ENCODE measurements at places on chromosomes 4 and X. TPM values are rescaled to one million over a fixed set of nuclear protein-coding genes. Genes with fewer than 3 reads are reported as not detected.

GRCh38 chr4:81039351-81039972 lies 9.0 kb downstream of the BMP3 start:
- no peak for DNase-seq

DNA sequence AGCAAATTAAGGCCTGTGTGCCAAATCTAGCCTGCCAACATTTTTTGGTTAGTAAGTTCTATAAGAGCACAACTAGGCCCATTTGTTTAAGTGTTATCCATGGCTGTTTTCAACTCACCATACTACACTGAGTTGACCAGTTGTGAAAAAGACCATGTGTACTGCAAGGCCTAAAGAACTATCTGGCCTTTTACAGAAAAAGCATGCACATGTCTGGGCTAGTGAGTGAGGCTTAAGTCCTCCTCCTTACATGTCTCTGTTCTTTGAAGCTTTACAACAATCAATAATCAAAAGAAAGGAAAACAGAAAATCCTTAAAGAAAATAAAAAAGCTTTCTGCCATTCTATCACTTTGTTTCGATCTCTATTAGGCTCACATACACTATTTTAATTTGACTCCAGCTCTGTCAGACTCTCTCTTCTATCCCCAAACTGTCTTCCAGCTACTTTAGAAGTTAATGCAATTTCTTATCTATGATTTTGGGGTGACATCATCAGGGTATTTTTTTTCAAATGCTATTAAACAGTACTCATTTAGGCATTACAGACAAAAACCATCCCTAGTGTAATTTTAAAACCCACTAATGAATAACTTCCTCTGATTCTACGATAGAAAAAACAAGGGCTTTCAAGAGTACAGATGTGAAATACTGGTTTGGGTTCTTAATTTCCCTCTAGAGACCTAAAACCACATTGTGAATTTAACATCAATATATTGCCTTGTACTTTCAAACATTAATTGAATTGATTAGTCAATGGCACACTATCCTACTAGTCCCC lies 161.8 kb downstream of the MAB21L2 start:
- DNase-seq = no peak

GRCh38 chrX:104854188-104854587 lies 288.2 kb downstream of the IL1RAPL2 start:
- no peak for DNase-seq

DNA sequence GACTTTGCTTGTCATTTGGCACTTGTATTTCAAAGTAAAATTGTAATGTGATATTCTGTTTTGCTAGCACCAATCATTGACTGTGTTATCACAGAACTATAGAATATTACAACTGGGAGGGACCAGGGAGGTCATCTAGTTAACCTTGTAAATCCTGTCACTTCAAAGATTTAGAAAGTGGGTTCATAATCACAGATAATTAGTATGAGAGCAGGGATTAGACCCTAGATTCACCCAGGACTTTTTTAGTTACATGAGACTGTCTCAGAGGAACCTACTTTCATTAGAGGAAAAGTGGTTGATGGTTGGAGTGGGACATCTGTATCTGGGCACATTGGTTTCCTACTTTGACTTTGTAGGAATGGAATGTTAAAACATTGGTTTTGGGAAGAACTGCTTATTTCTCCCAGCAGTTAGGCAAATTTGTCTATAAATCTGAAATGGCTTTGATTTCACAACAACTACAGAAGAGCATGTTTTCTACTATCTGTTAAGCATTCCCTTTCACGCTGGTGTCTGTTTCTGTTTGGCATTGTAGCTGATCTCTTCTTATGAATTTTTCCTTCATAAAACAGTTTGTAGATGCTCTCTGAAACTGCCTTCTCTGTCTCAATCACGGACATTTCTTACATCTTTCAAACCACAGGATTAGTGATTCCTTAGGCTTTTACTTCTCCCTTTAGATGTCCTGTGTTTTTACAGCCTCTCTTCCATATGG lies 144.1 kb downstream of the DIPK2B start:
- no peak for DNase-seq

GRCh38 chr4:100805538-100805937 lies 287.7 kb upstream of the EMCN start:
- no peak for DNase-seq

DNA sequence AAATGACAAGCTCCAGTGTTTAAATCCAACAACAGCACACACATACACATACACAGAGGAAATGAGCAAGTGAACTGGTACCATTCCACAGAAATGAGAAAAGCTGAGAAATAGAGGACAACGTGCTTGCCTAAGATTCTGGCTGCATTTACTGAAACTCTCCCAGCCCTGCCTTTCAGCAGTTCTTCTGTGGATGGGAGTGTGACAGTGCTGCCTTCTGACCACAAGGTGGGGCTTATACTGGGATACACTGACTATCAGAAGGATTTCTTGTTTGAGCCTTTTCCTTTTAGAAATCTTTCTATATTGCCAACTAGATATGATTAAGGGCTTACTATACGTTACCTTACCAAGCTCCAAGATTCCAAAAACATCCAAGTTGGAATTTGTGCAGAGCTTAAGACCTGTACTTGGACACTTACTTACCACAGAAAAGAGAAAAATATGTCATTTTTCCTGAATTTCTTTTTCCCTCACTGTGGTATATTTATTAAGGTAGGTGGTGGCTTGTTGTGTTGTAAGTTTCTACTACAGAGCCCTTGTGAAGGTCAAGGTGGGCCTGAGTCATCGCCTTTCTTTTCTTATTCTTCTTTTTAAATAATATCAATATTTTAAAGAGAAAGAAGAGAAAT lies 10.7 kb upstream of the CXCL8 start:
- peak; percentile 51 for DNase-seq

- DNase-seq = peak; percentile 18
These were observed 4.5 kb upstream of the NKX1-1 start for GRCh38 chr4:1410491-1411325.

DNA sequence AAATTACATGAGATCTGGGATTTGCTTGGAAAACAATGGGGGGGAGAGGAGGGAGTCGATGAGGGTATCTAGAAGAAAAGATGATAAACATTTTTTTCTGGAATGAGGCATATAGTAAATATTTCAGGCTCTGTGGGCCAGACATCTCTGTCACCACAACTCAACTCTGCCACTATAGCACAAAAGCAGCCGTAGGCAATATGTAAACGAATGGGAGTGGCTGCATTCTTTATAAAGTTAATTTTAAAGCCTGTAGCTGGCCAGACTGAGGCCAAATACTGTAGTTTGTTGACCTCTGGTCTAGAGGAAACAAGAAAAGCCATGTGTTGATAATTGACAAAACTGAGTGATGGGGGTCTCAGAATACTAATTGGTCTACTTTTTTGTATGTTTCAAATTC lies 14.1 kb upstream of the TCEANC start:
- DNase-seq = no peak

GRCh38 chr4:61864286-61864685 lies 664.2 kb downstream of the ADGRL3 start:
- DNase-seq = no peak

DNA sequence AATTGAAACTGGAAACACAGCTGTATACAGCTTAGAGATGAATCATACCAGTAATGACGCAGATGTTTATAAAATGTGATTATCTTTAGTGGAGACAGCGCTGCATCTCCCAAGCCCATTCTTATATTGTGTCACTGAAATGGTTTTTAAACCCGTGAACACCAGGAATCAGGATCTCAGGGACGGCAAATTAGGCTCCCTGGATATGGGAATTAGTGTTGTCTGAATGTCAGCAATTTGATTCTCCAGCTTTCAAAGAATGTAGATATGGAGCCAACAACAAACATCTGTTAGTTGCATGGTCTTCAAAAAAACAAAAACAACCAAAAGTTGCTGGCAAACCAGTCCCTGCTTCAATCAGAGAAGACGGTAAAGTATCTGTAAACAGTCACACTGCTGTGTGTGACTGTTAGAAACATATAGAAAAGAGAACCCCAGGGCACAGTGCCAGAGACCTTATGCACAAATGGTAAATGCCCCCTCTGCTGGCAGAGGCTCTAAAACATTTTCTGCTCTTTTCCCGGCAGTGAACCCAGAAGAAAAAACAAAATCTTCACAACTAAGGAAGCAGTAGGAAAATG lies 351.9 kb upstream of the FTHL17 start:
- no peak for DNase-seq

GRCh38 chr4:100795581-100795980 lies 277.8 kb upstream of the EMCN start:
- no peak for DNase-seq

DNA sequence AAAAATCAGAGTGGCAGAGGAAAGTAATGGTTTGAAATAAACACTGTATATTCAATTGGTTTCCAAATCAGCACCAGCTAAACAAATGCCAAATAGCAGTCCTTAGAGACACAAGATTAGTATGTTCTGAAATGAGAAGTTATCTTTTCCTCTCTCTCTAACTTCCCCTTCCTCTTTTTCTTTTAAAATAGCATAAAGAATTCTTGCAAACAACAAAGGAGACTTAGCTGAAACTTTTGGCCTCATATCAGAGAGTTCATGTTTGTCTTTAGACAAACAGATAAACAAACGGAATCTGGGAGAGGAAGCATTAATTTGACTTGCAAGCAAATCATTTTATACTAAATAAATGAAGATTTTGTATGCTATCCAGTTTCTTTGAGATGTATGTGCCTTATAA lies 399.0 kb downstream of the GBA3 start:
- DNase-seq = no peak

GRCh38 chr4:98672583-98673287 lies 14.3 kb upstream of the TSPAN5 start:
- no peak for DNase-seq

The LIMCH1 gene
- 13.8 TPM for total RNA-seq

- no peak for DNase-seq
These were observed 229.2 kb downstream of the MAML3 start for GRCh38 chr4:139924782-139925181.

GRCh38 chr4:106868381-106869035 lies 167.6 kb downstream of the DKK2 start:
- DNase-seq = no peak

The OPHN1 gene
- total RNA-seq = 1.2 TPM

The MAGEC3 gene
- total RNA-seq = not detected

The UGT2B17 gene
- 0.28 TPM for total RNA-seq

GRCh38 chrX:137574102-137574783 lies 8.3 kb downstream of the ZIC3 start:
- DNase-seq = no peak

The DOCK11 gene
- 47.8 TPM for total RNA-seq

- no peak for DNase-seq
These were observed 372.9 kb upstream of the NDST3 start for GRCh38 chr4:117661091-117662072.

DNA sequence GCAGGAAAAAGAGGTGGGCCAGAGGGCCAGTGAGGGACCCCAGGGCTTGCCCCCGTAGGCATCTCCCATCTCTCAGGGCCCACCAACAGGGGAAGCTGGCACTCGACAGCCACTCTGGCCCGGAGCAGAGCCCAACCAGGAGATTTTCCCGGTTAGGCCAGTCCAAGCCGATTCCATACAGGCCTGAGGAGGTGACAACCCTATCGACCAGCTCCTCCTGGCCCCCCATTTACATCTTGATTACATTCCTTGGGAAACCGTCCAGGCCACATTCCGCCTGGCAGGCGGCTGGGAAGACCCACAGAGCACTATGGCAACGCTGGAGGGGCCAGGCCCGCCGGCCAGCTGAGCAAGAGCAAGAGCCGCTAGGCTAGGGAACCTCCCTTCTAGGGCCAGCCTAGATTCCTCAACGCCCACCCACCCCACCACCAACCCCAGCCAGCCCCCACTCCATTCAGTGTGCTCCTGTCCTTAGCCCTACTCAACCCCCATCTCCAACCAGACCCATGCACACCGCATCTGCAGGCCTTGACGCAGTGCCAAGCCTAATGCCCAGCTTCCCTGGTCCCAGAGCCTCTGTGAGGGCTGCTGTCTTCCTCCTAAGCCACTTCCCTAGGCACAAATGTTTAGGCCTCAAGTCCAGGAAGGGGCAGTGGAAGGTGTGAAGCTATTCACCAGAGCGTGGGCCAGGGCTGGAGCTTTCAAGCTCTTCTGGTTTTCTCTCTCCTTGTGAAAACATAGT lies 161.2 kb downstream of the EFNB1 start:
- DNase-seq = no peak

- no peak for DNase-seq
These were observed 73.1 kb downstream of the PHEX start for GRCh38 chrX:22105231-22105630.

The HSD17B13 gene
- 0.14 TPM for total RNA-seq

DNA sequence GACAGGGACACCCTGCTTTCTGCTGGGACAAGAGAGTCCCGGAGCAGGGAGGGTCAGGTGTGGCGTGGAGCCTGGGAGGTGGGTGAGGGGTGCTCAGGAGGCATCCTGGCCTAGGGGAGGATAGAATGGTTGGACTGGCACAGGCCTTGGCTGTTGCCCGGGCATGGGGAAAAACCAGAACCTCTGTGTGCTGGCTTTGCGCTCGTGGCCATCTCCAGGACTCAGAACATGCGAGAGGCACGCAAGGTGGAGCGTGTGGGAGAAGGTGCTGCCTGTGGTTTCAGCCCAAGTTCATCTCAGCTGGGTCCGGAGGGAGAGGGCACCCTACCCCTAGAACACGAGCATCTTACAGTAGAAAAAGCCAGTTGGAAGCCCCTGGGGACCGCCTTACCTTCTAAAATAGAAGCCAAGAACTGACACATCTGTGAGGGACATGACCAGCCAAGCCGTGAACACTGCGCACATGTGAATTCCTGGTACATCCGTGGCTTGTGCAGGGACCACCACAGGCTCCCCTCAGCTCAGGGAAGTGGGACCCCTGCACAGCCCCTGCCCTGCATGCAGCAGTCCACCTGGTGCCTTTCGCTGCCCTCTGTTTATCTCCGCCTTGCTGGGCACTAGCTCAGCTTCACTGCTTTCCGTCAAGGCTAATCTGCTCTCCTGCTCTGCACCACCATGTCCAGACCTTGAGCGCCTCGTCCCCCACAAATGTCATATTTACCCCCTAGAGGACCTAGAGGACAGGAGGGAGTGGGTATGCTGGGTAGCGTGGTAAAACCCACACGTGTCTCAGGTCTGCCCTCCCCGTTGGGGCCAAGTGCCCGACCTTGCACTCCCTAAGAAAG lies 13.5 kb downstream of the MSANTD1 start:
- no peak for DNase-seq

The ELF4 gene
- total RNA-seq = 9.1 TPM

DNA sequence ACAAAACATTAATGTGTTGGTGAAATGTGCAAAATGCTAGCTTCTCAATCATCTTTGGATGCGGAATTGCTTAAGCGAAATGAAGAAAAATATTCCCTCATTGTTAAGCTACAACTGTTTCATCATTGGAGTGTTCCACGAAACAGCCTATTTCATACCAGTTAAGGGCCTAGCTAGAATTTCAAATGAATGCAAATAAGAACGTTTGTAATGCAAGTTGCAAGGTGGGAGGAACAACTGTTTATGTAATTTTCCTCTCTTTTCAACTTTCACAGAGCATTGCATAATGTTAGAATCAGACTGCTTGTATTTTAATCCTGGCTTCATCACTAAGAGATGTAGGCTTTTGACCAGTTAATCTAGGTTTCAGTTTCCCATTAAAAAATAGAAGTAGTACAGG lies 480.1 kb downstream of the IL1RAPL1 start:
- no peak for DNase-seq

The HSFX3 gene
- total RNA-seq = 0.28 TPM

The HSFX1 gene
- 0.24 TPM for total RNA-seq

The PWWP3B gene
- total RNA-seq = 0.24 TPM

The ASB5 gene
- under 0.01 TPM for total RNA-seq

- peak; percentile 32 for DNase-seq
These were observed 78.8 kb upstream of the PRPS1 start for GRCh38 chrX:107549504-107549903.

The ADH5 gene
- 160 TPM for total RNA-seq
